Stimulated activated CD8-positive, alpha-beta memory T cell treated with anti-CD3 and anti-CD28 coated beads, Interleukin-7, amount 100 ng/mL, for 1 hour (primary cell): ENCODE measurements at places on chromosomes 1 and 21.

DNA sequence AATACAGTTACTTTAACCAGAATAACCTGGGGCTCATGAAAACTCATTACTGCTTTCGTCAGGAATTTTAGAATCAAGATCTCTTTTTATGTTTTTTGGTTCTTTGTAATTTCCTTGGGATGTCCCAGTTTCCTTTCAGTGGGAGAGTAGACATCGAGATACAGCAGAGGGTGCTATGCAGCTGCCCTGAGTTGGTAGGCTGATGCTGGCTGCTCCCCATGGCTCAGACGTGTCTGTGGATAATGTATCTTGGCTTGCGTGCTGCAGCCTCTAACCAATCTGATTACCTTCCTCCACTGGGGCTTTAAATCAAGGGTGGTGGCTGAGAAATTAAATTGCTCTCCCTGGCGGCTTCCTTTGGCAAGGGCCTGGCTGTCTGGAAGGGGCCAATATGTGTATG, 253.7 kb downstream of the CACNA1E start:
- DNase-seq = no peak

- no peak for DNase-seq
Observed at GRCh38 chr1:180020017-180020416, 65.4 kb downstream of the CEP350 start.

DNA sequence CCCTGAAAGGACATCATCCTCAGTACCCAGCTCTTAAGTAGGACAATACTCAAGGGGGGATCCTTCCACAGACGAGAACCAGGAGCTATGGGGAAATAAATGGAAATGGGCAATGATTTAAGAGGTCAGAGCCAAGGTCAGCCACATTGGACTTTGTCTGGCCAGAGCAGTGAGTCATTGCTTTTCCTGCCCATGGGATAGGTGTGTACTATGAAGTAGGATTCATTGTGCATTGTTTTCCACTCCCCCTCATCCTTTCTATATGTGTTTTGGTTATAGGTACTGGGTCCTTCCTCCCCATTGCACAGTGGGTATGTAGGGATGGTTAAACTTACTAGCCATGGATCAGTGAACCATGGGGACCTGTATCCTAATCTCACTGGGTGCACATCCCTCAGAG, 328.9 kb upstream of the USP25 start:
- DNase-seq = no peak

GRCh38 chr1:81682490-81682889, 118.2 kb upstream of the ADGRL2 start:
- no peak for DNase-seq

- DNase-seq = no peak
Observed at GRCh38 chr1:47547753-47548573, 110.1 kb downstream of the FOXD2 start.

- no peak for DNase-seq
Observed at GRCh38 chr1:59305188-59305587, 8.3 kb downstream of the FGGY start.

DNA sequence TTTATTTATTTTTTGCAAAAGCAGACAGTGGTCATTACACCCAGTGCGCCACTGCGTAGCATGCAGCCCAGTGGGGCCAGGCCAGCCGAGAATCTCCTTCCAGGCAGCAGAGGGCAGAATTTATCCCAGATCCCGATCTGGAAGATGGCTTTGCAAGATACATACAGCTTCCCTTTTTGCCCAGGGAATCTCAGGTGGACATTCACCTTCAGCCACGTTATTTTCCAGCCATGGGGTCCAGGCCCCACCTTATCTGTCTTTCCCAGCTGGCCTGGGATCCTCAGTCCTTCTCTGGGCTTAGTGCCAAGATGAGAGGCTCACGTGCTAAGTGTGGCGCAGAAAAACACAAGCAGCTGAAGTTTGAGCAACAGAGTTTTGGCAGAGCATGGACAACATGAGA, 123.6 kb downstream of the AJAP1 start:
- DNase-seq = no peak

- DNase-seq = peak; percentile 55
Observed at GRCh38 chr1:9455487-9456234, 83.6 kb upstream of the SLC25A33 start.

GRCh38 chr1:77031106-77031662, 163.9 kb downstream of the ST6GALNAC5 start:
- DNase-seq = no peak

DNA sequence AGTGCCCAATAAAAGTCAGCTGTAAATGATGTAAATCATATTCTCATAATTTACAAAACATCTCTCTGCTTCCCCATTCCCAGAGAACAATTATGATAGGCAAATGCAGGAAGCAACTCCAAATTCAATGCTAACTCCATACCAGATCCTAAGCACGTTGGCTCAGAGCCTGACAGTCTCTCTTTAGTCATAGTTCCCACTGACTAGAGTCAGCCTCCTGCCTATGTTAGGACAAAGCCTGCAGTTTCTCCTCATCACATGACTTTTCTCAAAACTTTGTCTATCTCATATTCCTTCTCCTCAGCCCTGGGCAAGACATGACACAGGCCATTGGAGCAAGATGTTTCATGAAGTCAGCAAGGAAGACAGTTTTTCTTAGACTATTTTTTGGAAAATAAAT, 101.5 kb upstream of the COL24A1 start:
- DNase-seq = no peak

- DNase-seq = no peak
Observed at GRCh38 chr21:34790341-34790740, 121.5 kb downstream of the CLIC6 start.

- DNase-seq = no peak
Observed at GRCh38 chr1:55839221-55839620, 624.1 kb upstream of the USP24 start.

DNA sequence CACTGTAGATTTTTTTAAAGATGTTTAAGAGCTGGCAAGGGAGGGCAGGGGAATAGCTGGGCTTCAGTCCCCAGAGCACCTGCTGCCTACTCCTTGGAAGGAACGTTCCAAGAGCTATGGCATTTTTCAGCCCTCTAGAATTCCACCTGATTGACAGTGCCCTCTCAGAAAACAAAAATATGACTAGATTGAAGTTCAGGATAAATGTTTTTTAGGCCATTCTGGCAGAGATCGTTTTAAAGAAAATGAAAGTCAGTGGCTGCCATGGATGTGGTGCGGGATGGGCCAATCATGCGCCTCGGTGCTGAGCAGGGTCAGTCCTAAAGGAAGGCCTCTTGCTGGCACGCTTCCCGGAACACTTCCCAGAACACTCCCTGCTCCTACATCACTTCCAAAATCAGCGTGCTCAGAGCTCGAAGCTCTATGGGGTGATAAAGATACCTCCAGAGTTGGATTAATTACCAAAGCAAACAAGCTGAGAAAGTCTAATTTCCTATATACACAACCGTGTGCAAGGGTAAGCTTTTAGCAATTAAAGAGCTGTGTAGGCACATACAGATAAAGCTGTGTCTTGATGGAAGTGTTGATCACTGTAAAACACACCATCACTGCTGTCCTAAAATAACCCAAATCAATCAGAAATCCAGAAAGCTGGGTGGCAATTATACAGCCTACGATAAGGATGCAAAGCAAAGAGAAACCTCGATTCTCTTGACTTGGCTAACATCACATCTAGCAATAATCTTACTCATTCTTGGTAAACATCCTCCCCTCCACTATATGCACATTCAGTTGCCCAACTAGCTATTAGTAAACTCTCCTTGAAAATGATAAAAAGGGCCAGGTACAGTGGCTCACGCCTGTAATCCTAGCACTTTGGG, 34.6 kb downstream of the TGFBR3 start:
- no peak for DNase-seq

DNA sequence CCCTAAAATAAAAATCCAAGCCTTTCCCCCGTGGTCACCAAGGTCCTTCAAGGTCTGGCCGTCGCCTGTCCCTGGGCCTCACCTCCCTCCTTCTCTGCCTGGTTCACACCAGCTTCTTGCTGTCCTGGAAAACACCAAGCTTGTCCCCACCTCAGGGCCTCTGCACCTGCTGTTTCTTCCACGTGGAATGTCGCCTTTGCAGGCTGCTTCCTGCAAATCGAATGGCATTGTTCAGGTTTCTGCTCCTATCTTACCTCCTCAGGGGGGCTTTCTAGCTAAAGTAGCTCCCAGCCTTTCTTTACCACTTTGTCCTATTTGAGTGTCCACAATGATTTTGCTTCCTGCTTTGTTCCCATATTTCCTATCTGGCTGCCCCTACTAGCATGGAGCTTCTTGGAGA, 3.3 kb upstream of the CASZ1 start:
- no peak for DNase-seq

DNA sequence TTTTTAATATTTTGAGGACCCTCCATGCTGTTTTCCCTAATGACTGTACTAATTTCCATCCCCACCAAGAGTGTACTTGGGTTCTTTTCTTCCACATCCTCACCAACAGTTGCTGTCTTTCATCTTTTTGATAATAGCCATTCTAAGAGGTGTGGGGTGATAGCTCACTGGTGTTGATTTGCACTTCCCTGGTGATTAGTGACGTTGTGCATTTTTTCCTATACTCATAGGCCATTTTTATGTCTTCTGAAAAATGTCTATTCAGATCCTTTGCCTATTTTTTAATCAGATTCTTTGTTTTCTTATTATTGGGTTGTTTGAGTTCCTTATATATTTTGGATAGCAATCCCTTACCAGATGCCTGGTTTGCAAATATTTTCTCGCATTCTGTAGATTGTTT, 64.2 kb downstream of the FCRL5 start:
- no peak for DNase-seq

DNA sequence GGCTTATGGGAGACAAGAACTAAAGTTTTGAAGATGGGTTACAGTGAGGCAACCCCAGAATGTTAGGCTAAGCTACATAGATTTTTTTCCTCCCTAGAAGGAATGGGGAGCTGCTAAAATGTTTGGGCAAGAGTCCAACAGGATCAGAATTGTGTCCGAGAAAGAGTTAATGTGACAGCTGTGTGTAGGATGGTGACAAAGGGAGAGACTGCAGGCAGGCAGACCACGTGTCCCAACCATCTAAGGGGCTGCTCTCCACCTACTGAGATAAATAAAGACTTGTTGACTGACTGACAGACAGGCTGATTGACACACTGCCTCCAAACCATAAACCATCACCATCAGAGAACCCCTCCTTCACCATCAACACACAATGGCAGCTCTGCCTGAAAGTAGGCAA, 133.7 kb upstream of the CTTNBP2NL start:
- no peak for DNase-seq

GRCh38 chr1:178768423-178768822, 43.4 kb downstream of the RALGPS2 start:
- DNase-seq = no peak

GRCh38 chr1:201331166-201331565, 46.3 kb downstream of the TNNT2 start:
- DNase-seq = no peak

DNA sequence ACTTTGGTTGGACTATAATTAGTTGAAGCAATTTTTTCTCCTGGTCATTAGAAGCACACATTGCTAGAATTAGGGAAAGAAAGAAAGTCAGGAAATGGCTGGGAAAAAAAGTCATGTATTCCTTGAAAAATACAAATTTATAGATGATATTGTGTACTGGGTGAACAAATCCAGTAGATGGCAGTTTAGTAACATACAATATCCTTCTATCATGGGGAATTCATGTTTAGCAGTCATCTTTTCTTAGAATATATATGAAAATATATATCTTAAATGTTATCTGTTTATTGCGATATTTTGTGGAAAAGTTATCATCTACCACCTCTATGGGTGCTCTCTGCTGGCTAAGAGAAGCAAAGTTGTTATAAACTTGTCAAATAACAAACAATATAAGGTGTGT, 13.1 kb upstream of the ZRANB2 start:
- no peak for DNase-seq

DNA sequence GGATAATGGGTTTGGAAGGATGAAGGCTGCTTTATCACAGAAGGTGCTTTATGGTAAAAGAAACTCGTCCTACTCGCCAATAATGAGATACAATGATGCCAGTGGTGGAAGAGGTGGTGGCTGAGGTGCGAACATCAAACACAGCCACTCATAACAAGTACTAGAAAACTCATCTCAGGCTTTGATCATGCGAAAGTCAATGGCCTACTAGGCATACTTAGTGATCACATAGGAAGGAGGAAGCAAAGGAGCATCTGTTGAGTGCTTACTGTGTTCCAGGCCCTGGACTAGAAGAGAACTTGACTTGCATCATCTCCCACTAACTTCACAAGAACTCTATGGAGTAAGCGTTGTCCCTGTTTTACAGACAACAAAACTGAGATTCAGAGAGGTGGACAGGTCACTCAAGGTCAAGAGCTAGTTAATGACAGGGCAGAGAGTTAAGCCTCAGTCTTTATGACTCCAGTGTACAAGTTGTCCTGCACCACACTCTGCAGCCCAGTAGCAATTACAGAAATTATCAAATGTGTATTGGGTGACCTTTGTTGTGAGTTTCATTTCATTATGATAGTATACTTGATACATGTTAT, 33.6 kb downstream of the RUNX1 start:
- DNase-seq = no peak

- peak; percentile 48 for DNase-seq
Observed at GRCh38 chr21:45078877-45079281, 4.5 kb downstream of the ADARB1 start.

GRCh38 chr1:23444104-23444533, 19.6 kb upstream of the TCEA3 start:
- no peak for DNase-seq

DNA sequence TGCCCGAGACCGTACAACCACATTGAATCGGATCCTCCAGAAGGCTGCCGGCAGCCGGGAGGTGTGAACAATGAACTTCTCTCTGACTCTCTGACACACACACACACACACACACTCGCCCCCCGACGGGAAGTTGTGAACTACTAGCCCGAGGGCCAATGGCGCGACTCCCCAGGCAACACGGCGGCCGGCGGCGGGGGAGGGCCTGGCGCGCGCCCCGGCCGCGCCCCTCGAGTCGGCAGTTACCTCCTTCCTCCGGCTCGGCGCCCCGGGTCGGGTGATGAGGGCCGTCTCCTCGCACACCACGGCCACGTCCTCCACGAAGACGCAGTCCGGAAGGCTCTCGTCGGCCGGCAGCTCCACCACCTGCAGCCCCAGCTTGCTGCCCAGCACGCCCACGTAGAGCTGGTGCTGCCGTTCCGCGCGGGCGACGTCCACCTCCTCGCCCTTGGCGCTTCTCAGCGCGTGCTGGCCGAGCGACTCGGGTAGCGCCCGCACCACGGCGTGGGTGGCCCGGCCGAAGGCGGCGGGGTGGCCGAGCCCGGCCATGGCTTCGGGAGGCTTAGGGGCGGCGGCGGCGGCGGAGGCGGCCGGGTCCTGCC, 361 bp downstream of the DDAH1 start:
- DNase-seq = no peak

- no peak for DNase-seq
Observed at GRCh38 chr1:241299347-241299746, 57.7 kb downstream of the RGS7 start.

GRCh38 chr1:119808972-119809550, 2.2 kb downstream of the REG4 start:
- peak; percentile 34 for DNase-seq

GRCh38 chr1:153770797-153771196, 4.4 kb upstream of the SLC27A3 start:
- DNase-seq = no peak
